Upper lobe of right lung (tissue), 1 donor: ENCODE measurements at places on chromosomes 4 and X. TPM values are rescaled to one million over a fixed set of nuclear protein-coding genes. Genes with fewer than 3 reads are reported as not detected.

DNA sequence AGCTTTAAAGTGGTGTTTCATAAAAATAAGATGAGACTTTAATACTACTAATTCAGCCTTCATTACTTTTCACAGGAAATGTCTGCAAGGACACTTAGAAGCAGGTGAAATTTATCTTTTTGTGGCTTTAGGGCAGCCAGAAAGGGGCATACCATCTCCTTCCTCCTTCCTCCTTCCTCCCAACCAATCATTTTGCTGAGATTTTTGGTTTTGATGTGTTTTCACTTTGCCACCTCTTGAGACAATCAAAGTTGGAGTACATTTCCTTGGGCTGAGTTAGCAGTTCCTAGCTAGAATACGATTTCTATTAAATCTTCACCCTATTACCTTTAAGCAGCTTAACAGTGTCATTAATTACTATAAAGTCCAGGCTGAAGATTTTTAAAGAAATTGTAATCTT, 5.1 kb upstream of the NDST3 start:
- DNase-seq = no peak
- no peak overlapping the region for H3K4me3 ChIP-seq
- peaks cover 10% of the 10 kb centered on the region for H3K27me3 ChIP-seq

DNA sequence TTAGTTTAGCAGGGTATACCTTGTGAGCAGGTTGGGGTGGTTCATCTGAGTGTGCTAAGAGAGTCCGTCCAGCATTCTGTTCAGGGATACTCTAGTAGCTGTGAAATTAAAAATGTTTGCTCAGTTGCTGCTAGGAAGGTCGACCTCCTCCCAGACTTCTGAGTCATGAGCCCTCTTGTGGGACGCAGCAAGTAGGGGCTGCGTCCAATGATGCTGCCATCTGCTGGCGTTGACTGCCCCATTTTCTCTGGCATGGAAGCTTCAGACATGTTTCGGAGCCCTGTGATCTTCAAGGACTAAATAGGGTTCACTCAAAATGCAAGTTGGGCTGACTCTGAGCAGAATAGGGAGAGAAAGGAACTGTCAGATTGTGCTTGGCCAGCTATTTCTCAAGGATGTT, 201.0 kb upstream of the ARSJ start:
- no peak overlapping the region for H3K27ac ChIP-seq
- H3K36me3 ChIP-seq = no peaks in the 10 kb centered on the region
- H3K4me3 ChIP-seq = no peak overlapping the region
- no peaks in the 10 kb centered on the region for H3K4me1 ChIP-seq

Gene DCHS2
- total RNA-seq = 0.32 TPM

- H3K27me3 ChIP-seq = no peaks in the 10 kb centered on the region
- DNase-seq = no peak
- no peaks in the 10 kb centered on the region for H3K36me3 ChIP-seq
- no peak overlapping the region for H3K27ac ChIP-seq
- H3K4me1 ChIP-seq = no peaks in the 10 kb centered on the region
These were observed 78.5 kb upstream of the PDHA2 start for GRCh38 chr4:95761426-95761825.

DNA sequence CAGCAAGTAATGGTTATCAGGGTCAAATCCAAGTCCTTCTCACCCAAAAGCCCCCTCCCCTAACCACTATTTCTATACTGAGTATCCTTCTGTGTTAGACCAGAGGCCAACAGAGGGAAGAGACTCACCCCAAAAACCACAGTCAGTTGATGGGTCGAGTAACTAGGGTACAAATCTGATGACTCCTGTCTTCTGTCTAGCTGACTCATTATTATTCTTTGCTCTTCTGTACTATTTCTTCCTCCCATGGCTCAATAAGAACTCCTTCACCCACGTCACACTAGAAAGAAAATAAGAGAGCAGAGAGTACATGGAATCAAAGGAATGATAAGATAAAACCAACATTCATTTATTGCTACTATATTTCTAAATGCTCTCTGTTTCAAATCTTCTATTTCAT, 2.0 kb downstream of the RAB40A start:
- H3K36me3 ChIP-seq = no peaks in the 10 kb centered on the region
- H3K27me3 ChIP-seq = no peaks in the 10 kb centered on the region
- no peaks in the 10 kb centered on the region for H3K4me1 ChIP-seq
- H3K4me3 ChIP-seq = no peak overlapping the region

DNA sequence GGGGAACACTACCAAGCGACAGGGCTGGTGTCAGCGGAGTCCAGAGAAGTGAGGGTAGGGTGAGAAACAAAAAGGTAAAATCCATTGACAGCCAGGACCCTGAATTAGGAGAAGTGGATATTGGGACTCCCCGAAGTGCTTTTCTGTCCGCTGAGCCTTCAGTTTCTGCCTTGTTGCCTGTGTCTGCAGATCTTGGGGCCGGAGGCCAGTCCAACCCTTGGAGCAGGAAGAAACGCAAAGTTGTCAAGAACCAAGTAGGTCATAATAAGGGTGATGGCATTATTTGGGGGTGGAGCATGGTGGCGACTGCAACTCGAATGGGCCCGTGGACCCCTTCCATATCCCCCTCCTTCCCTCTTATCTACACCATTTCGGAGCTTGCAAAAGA, 1.0 kb downstream of the ARMCX1 start:
- no peak overlapping the region for H3K27ac ChIP-seq
- no peaks in the 10 kb centered on the region for H3K36me3 ChIP-seq
- no peak for DNase-seq
- no peaks in the 10 kb centered on the region for H3K4me1 ChIP-seq
- no peaks in the 10 kb centered on the region for H3K27me3 ChIP-seq

DNA sequence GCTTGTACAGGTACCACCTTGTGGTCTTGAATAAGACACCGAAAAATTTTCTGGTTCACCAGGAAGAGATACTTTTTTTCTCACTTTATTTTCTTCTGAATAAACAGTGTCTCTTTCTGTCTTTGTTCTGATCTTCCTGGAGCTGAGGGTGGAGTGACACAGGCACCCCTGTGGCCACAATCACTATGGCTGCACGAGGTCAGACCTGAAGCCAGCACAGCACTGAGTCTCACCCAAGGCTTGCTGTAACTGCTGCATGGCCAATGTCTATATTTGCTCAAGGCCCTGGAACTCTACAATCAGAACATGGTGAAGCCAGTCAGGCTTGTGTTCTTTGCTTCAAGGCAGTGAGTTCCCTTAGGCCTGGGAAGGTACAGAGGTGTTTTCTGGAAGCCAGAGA, 87.2 kb downstream of the GPR174 start:
- no peaks in the 10 kb centered on the region for H3K36me3 ChIP-seq
- H3K4me1 ChIP-seq = no peaks in the 10 kb centered on the region
- no peaks in the 10 kb centered on the region for H3K27me3 ChIP-seq
- H3K27ac ChIP-seq = no peak overlapping the region
- no peak overlapping the region for H3K4me3 ChIP-seq

DNA sequence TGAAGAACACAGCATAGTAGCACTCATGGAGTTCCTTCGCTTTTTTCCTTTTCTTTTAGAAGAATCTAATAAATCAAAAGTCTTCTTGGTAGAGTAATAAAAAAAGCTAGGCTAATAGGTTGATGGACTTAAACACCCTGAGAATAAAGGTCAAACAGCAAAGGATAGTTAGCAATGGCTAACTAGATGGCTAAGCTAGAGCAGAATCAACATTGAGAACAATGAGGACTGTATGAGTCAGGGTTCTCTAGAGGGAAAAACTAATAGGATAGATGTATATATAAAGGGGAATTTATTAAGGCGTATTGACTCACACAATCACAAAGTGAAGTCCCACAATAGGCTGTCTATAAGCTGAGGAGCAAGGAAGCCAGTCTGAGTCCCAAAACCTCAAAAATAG, 550.9 kb downstream of the GLUD2 start:
- H3K36me3 ChIP-seq = no peaks in the 10 kb centered on the region
- no peaks in the 10 kb centered on the region for H3K4me1 ChIP-seq
- H3K4me3 ChIP-seq = no peak overlapping the region

GRCh38 chr4:113292371-113293042, 243.1 kb downstream of the ANK2 start:
- no peaks in the 10 kb centered on the region for H3K4me1 ChIP-seq
- H3K27me3 ChIP-seq = peaks cover 4% of the 10 kb centered on the region
- H3K27ac ChIP-seq = peak overlapping the region; percentile 64
- DNase-seq = no peak
- no peaks in the 10 kb centered on the region for H3K36me3 ChIP-seq
- H3K4me3 ChIP-seq = peak overlapping the region; percentile 24

GRCh38 chr4:25938787-25939186, 24.8 kb downstream of the SMIM20 start:
- no peak overlapping the region for H3K4me3 ChIP-seq
- no peaks in the 10 kb centered on the region for H3K27me3 ChIP-seq
- H3K4me1 ChIP-seq = no peaks in the 10 kb centered on the region
- no peak for DNase-seq
- H3K27ac ChIP-seq = no peak overlapping the region

GRCh38 chr4:158538911-158539310, 17.2 kb downstream of the RXFP1 start:
- H3K4me1 ChIP-seq = no peaks in the 10 kb centered on the region
- H3K27ac ChIP-seq = no peak overlapping the region
- H3K36me3 ChIP-seq = no peaks in the 10 kb centered on the region
- H3K4me3 ChIP-seq = no peak overlapping the region
- no peak for DNase-seq
- H3K27me3 ChIP-seq = no peaks in the 10 kb centered on the region

DNA sequence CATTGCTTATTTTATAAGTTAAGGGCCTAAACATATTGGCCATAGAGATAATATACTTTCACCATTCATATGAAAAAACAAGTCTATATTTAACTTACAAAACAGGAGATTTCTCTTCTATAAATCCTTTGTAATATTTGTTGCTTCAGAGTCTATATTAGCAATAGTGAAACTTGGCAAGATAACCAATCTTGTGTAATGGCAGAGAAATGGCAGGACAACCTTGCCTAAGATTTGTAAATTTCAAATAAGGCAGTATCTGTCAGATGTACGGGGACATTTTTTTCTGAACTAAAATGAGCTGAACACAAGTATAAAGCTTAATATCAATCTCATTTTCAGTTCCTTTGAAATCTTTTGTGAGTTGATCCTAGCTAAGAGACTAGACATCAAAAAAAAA, 17.8 kb upstream of the CPEB2 start:
- no peaks in the 10 kb centered on the region for H3K4me1 ChIP-seq
- no peak overlapping the region for H3K27ac ChIP-seq
- H3K27me3 ChIP-seq = no peaks in the 10 kb centered on the region
- DNase-seq = no peak
- no peak overlapping the region for H3K4me3 ChIP-seq
- no peaks in the 10 kb centered on the region for H3K36me3 ChIP-seq

DNA sequence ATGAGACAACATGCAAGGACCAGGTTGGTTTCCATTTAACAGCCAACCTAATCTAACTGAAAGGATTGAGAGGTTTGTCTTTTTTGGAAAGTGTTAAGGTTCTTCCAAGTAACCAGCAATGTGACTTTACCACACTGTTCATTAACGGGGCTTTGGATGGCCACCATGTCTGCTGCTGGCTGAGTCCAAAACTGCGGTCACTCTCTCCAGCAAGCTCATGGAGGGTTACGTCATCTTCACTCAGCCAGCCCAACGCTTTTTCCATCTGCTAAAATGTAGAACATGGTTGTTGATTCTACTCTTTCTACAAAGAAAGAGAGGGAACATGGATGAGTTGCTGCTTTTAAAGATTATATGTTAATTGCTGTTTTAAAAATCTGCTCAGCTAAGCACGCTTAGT, 11.0 kb downstream of the PKD2 start:
- peak overlapping the region; percentile 26 for H3K27ac ChIP-seq
- no peak overlapping the region for H3K4me3 ChIP-seq
- H3K36me3 ChIP-seq = peaks cover 13% of the 10 kb centered on the region
- no peaks in the 10 kb centered on the region for H3K27me3 ChIP-seq
- no peak for DNase-seq

Gene PNMA5
- total RNA-seq = not detected

- no peaks in the 10 kb centered on the region for H3K36me3 ChIP-seq
- DNase-seq = no peak
- no peaks in the 10 kb centered on the region for H3K27me3 ChIP-seq
- H3K4me1 ChIP-seq = no peaks in the 10 kb centered on the region
These were observed 19.5 kb upstream of the CNKSR2 start for GRCh38 chrX:21354725-21355124.

DNA sequence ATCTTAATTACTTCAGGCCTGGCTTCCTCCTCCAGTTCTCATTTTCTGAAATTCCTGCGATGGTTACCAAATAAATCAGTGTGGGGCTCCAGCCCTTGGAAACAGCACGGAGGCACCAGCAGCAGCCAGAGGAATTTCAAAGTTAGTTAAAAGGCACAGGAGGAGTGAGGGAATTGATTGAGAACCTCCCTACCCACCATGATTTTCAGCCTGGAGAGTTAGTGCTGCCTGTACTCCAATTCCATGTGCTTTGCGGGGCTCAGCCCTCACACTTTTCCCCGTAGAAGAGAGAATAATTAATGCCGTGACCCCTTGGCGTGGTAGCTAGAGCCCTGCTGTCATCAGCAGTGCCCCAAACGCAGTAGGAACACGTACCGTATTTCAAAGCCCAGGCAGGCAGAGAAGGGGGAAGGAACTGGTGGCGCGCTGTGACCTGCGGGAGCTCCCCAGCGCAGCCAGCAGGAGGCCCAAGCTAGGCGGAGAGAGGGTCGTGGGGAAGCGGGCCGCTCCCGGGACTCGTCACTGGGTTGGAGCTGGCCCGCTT, 84.0 kb upstream of the IGFBP7 start:
- H3K27ac ChIP-seq = no peak overlapping the region
- no peak for DNase-seq
- H3K4me1 ChIP-seq = no peaks in the 10 kb centered on the region
- peaks cover 4% of the 10 kb centered on the region for H3K27me3 ChIP-seq
- no peaks in the 10 kb centered on the region for H3K36me3 ChIP-seq

Gene GPM6B
- 37.1 TPM for total RNA-seq

DNA sequence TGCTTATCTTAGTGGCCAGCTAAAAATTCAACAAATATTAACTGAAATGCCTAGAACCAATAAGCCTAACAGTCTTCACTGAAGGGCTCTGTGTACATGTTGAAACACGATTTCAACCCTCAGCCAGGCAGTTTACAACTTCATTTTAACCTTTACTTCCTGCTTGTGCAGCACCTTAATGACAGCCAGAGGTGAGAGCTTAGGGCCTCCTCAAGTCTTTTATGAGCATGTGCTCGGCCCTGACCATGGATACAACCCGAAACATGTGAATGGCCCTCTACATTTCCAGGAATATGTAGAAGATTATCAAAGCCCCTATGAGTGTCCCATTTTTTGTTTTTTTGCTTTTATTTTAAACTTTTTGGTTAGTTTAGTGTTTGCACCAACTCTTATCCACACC, 88.3 kb downstream of the MSN start:
- H3K27me3 ChIP-seq = no peaks in the 10 kb centered on the region
- H3K4me1 ChIP-seq = no peaks in the 10 kb centered on the region
- no peaks in the 10 kb centered on the region for H3K36me3 ChIP-seq
- no peak overlapping the region for H3K27ac ChIP-seq
- no peak overlapping the region for H3K4me3 ChIP-seq

GRCh38 chrX:56798866-56799758, 70.1 kb downstream of the NBDY start:
- no peaks in the 10 kb centered on the region for H3K36me3 ChIP-seq
- H3K27me3 ChIP-seq = no peaks in the 10 kb centered on the region
- H3K27ac ChIP-seq = no peak overlapping the region
- no peak overlapping the region for H3K4me3 ChIP-seq
- H3K4me1 ChIP-seq = no peaks in the 10 kb centered on the region

Gene DIPK2B
- total RNA-seq = 27.7 TPM

Gene HPSE
- 5.6 TPM for total RNA-seq

- H3K4me1 ChIP-seq = no peaks in the 10 kb centered on the region
- no peak overlapping the region for H3K4me3 ChIP-seq
- H3K36me3 ChIP-seq = no peaks in the 10 kb centered on the region
These were observed 146.8 kb upstream of the NALF2 start for GRCh38 chrX:69357317-69357716.

- H3K36me3 ChIP-seq = no peaks in the 10 kb centered on the region
- no peak overlapping the region for H3K4me3 ChIP-seq
- H3K27me3 ChIP-seq = no peaks in the 10 kb centered on the region
- H3K4me1 ChIP-seq = no peaks in the 10 kb centered on the region
These were observed 32.6 kb downstream of the ABHD18 start for GRCh38 chr4:127997534-127998388.

Gene DSPP
- not detected for total RNA-seq
